ENCODE measurements at places on chromosomes 7 and 10.
A peak's percentile ranks its signal among the peaks of the same experiment; 100 is the strongest.

DNA sequence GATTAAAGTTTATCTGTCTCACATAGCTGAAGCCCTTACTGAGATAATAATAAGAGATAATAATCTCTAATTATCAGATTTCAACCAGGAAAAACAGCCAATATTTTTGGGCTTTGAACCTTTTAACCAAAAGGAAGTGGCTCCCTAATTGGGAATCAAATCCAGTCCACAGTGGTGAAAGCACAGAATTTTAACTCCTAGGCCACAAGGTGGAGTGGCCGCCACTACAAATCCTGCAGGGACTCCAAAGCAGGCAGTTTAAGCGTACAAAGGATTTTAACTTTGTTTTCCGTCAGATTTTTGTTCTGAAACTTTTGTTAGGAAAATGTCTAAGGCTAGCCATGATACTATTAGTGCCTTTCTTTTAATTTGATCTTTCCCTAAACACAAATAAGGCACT, 99.6 kb upstream of the CCNY start:
- DNase-seq, result peak; percentile 33

- DNase-seq, result peak; percentile 45
Measured at GRCh38 chr10:70302292-70302691, 18.5 kb upstream of the NPFFR1 start.

GRCh38 chr10:35058134-35058533, 32.0 kb downstream of the CUL2 start:
- DNase-seq, result peak; percentile 96

GRCh38 chr10:128149267-128150014, 23.2 kb upstream of the MKI67 start:
- no peak for DNase-seq

DNA sequence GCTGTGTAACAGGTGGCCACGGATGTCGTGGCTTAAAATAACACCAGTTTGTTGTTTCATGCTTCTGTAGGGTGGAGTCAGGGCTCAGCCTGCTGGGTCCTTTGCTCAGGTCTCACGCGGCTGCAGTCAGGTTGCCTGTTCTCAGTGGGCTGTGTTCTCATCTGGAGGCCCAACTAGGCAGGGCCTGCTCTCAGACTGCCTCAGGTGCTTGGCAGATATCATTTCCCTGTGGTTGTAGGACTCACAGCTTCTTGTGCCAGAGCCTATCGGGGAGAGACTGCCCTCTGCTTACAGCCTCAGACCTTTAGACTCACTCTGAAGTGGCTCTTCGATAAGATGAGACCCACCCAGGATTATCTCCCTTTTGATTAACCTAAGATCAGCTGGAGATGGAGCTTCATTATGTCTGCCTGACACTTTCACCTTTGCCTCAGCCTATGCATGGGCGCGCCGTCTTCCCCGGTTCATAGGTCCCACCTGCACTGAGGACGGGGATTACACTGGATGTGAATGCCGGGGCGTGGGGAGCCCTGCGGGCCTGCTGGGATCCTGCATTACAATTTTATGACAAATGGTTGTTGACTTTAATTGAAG, 55.3 kb downstream of the INPP5A start:
- no peak for DNase-seq

DNA sequence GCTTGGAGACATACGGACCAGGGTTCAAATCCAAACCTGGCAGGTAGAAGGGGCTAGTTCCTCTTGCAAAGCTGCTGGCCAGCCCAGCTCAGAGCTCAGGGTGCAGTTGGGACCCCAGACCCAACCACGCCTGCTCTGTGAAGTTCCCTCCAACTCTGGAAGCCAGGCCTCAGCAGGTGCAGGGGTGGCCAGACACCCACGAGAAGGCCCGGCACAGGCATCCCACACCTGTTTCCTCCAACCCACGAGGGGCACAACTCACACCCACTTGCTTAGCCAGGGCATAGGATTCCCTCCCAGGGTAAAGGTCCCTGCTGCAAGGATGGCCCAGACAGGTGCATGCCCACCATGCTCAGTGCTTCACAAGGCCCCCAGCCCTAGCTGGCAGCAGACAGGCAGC, 262.4 kb downstream of the GRID1 start:
- DNase-seq, result no peak

GRCh38 chr7:100396421-100396982, 23.2 kb downstream of the PILRA start:
- no peak for DNase-seq
